ENCODE measurements at places on chromosomes 13 and 19.

DNA sequence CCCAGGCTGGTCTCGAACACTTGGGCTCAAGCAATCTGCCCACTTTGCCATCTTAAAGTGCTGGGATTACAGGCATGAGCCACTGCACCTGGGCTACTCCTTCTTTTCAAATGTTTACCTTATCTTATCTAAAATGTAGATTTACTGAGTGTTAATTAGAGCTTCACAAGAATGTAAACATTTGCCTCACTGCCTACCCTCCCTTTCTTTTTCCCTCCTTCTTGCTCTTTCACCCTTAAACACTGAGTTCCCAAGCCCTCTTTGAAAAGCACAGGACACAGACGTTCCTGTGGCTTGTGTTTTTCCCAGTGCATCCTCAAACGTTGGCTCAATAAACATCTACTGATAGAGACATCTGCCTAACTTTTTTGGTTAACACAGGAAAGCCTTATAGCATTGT, 32.7 kb upstream of the CYSLTR2 start:
- no peak overlapping the region for H3K4me3 ChIP-seq
- H3K4me1 ChIP-seq = peaks cover 8% of the 10 kb centered on the region
- no peaks in the 10 kb centered on the region for H3K36me3 ChIP-seq
- no peak for DNase-seq
- no peak overlapping the region for H3K27ac ChIP-seq
- H3K27me3 ChIP-seq = no peaks in the 10 kb centered on the region

GRCh38 chr19:29774126-29774525, 37.7 kb upstream of the CCNE1 start:
- no peak overlapping the region for H3K4me3 ChIP-seq
- no peak for DNase-seq
- no peak overlapping the region for H3K27ac ChIP-seq
- no peaks in the 10 kb centered on the region for H3K36me3 ChIP-seq
- no peaks in the 10 kb centered on the region for H3K27me3 ChIP-seq

GRCh38 chr19:57010541-57010940, 109.2 kb upstream of the USP29 start:
- no peaks in the 10 kb centered on the region for H3K4me1 ChIP-seq
- no peak overlapping the region for H3K4me3 ChIP-seq
- H3K27ac ChIP-seq = no peak overlapping the region

DNA sequence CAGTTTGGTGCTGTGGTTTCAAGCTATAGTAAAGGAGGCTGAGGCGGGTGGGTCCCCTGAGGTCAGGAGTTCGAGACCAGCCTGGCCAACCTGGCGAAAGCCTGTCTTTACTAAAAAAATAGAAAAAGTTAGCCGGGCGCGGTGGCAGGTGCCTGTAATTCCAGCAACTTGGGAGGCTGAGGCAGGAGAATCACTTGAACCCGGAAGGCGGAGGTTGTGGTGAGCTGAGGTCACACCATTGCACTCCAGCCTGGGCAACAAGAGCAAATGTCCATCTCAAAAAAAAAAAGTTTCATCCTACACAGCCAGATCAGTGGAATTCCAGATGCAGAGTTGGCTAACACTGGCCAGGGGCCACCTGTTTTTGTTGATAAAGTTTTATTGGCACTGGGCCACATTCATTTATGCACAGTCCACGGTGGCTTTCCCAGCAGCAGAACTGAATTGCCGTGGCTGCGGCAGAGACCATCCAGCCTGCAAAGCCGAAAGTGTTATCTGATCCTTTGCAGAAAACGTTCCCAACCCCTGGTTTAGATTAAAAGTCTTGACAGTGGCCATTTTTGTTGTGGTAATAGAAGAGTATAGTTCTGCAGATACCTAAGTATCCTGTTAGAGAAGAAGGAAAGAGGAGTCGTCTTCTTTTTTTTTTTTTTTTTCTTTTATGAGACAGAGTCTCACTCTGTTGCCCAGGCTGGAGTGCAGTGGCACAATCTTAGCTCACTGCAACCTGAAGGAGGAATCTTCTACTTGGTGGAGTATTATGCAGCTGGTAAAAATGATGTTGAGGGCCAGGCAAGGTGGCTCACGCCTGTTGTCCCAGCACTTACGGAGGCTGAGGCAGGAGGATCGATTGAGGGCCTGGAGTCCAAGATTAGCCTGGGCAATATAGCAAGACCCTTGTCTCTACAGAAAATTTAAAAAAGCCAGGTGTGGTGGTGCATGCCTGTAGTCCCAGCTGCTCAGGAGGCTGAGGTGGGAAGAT, 8.7 kb downstream of the NCLN start:
- H3K4me1 ChIP-seq = no peaks in the 10 kb centered on the region
- DNase-seq = no peak
- H3K27ac ChIP-seq = no peak overlapping the region
- H3K36me3 ChIP-seq = no peaks in the 10 kb centered on the region

DNA sequence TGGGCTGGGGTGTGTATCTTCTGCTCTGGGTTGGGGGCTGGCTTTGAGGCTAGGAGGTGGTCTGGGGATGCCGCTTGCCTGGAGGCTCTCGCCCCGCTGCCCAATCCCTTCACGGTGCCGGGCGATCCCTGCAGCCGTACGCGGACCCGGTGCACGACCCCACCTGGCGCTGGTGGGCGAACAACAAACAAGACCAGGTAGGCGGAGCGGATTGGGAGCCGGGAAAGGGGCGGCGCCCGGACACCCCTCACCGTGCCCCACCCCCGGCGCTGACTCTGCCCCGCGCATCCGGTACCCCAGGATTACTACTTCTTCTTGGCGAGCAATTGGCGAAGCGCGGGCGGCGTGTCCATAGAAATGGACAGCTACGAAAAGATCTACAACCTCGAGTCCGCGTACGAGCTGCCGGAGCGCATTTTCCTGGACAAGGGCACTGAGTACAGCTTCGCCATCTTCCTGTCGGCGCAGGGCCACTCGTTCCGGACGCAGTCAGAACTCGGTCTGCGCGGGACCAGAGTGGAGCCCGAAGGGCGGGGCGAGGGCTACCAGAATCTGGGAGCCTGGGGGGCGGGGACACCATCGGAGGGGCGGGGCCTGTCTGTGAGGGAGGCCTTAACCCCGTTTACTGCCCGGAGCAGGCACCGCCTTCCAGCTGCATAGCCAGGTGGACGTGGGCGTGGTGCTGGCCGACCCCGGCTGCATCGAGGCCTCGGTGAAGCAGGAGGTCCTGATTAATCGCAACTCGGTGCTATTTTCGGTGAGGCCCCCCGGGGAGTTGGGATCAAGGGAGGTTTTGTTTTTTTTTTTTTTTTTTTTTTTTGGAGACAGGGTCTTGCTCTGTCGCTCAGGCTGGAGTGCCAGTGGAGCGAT, 12.1 kb upstream of the PSMD8 start:
- peaks cover 3% of the 10 kb centered on the region for H3K4me1 ChIP-seq
- no peaks in the 10 kb centered on the region for H3K36me3 ChIP-seq
- peak; percentile 81 for DNase-seq
- no peak overlapping the region for H3K27ac ChIP-seq
- H3K27me3 ChIP-seq = peaks cover 7% of the 10 kb centered on the region
- peak overlapping the region; percentile 67 for H3K4me3 ChIP-seq

- no peak overlapping the region for H3K27ac ChIP-seq
- H3K4me3 ChIP-seq = no peak overlapping the region
- no peaks in the 10 kb centered on the region for H3K27me3 ChIP-seq
- H3K4me1 ChIP-seq = no peaks in the 10 kb centered on the region
- no peak for DNase-seq
- H3K36me3 ChIP-seq = no peaks in the 10 kb centered on the region
Observed at GRCh38 chr13:109790942-109791605, 4.7 kb upstream of the IRS2 start.

DNA sequence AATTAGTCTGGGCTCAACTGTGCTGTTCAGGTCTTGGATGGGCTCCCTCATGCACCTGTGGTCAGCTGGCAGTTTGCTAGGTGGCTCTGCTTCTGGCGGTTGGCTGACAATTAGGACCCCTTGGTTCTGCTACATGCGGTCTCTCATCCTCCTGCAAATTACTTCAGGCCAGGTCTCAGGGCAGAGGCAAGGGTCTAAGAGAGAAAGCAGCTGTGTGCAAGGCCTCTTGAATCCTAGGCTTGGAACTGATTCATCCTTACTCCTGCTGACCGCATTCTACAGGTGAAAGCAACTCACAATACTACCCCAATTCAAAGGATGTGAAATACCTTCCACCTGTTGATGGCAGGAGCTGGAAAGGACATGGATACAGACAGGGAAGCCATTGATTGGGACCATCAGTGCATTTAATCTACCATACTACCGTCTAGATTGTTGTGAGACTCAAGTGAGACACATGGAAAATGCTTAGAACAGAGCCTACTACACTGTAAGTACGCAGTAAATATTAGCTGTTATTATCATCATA, 19.1 kb downstream of the CBY2 start:
- no peak overlapping the region for H3K4me3 ChIP-seq
- H3K27ac ChIP-seq = no peak overlapping the region
- DNase-seq = no peak
- no peaks in the 10 kb centered on the region for H3K36me3 ChIP-seq

DNA sequence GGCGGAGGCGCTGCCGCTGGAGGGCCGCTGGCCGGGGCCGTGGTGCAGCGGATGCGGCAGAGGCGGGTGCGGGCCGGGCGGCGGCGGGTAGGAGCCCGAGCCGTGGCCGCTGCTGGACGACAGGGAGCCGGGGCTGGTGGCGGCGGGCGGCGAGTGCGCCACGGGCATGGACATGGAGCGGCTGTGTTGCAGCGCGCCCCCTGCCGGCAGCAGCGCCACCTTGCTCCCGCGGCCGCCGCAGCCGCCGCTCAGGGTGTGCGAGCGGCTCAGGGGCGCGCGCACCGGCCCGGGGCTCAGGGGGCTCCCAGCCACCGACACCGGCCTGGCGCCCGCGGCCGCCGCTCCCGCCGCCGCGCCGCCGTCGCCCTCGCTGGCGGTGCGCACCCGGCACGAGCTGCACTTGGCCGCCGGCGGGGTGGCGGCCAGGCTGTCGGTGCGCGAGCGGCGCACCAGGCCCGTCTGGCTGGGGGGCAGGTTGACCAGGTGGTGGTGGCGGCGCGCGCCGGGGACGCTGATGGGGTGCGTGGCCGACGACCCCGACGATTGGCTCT, 1.7 kb downstream of the IRS2 start:
- no peaks in the 10 kb centered on the region for H3K27me3 ChIP-seq
- peaks cover 5% of the 10 kb centered on the region for H3K4me1 ChIP-seq
- peak overlapping the region; percentile 65 for H3K27ac ChIP-seq
- H3K36me3 ChIP-seq = no peaks in the 10 kb centered on the region
- H3K4me3 ChIP-seq = no peak overlapping the region
- DNase-seq = peak; percentile 90

All from kidney (tissue), 22 donors.